ENCODE measurements at places on chromosomes 1 and 21.

GRCh38 chr1:198175423-198176170 lies 18.8 kb downstream of the NEK7 start:
- DNase-seq, result no peak

DNA sequence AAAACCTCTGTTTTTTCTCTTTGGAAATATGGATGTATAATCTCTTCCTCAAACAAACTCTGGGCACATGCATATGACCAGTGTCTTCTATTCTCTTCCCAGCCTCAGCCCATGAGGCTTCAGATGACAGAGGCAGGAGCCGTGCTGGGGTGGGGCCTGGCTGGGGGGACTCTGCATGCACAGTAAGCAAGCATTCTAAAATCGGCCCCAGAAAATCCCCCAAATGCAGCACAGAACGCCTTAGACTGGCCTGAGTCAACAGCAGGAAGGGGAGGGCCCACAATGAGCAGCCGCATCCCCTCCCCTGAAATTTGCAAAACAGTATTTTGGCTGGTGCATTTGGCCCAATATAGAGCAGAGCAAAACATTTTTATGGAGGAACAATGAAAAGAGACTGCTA lies 47.8 kb downstream of the ITPKB start:
- no peak for DNase-seq

- DNase-seq, result no peak
Measured at GRCh38 chr1:115428676-115429075, 90.6 kb upstream of the NGF start.

DNA sequence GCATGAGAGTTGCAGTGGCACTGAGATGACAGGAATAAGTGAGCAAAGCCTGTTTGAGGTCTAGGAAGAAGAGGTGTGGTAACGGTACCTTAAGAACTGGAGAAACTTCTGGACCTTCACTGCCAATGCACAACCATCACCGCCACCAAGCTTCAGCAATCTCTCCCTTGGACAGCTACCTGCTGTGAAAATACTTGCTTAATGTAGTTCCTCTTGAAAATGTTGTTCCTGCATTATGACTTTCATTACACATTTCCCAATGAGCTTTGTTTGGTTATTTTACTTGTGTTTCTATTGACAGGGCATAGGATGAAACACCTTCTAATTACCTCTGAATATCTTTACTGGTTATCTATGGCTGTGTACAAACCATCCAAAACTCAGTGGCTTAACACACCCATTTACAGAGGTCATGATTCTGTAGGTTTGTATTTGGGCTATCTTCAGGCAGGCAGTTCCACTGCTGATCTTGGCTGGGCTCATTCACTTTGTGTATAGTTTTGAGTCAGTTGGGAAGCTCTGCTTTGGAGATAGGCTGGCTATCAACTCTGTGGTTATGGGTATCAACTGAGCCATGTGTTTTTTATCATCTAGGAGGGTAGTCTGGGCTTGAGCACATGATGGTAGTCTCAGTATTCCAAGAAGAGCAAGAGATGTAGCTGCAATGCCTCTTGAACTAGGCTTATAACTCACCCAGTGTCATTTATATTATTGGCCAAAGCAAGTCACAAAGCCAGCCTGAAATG lies 149.4 kb downstream of the ELAVL4 start:
- no peak for DNase-seq

DNA sequence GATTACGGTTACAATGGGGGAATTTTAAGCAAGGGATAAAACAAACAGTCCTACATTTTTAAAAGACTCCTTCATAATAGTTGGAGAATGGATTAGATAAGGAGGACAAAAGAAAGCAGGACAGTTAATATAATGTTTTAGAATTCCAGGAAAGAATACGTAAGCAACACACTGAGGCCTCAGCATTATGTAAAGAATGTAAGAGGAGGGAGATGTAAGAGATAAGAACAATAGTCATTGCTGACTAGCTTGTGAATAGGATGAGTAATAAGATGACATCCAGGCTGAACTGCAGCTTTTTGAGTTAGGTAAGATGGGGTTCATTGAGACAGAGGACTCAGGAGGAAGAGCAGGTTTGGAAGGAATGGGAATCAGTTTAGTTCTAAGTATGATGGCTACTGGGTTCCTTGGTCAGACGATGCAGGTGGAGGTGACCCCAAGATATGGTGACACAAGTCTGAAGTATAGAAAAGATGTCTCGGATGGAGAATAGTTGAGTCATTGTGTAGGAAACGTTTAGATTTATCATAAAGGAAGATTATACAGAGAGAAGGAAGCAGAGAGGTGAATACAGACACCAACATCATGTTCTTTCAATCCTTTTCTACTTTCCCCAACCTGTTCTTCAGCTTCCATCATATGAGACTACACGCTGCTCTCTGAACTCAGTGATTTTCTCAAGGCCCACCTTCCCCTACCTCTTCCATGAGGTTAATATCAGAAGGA lies 372.8 kb downstream of the PTBP2 start:
- DNase-seq, result no peak

DNA sequence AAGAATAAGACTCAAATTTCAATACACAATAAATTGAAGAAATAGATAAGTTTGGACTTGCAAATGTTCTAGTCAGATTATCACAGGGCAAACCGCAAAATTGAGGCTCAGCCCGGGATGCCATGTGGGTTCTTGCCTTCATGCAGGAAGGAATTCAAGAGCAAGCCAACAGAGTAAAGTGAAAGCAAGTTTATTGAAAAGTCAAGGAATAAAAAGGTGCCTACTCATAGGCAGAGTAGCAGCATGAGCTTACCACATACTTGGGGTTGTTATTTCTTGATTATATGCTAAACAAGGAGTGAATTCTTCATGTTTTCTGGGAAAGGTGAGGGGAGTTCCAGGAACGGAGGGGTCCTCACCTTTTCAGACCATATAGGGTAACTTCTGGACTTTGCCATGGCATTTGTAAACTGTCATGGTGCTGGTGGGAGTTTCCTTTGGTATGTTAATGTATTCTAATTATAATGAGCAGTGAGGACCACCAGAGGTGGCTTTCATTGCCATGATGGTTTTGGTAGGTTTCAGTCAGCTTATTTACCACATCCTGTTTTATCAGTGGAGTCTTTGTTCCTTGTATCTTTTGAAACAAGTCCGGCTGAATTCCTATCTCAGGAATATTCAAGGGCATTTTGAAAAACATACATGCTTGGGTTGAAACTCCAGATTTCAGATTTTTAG lies 2.0 kb upstream of the OR2AK2 start:
- DNase-seq, result no peak

DNA sequence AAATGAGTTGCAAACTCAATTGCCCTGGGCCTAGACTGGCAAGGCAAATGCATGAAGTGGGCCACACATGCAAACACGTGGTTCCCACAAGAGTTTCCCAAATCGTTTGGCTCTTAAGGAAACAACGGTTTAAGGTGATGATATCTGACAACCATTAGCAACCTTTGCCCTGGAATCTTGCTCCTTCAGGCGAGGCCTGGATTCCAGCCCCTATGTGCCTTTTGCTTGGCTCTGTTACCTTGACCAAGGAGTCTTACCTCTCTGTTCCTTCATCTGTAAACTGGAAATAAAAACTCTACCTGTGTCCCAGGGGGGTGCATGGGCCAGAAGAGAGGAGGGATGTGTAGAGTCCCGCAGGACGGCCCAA lies 72.1 kb upstream of the CASZ1 start:
- DNase-seq, result no peak

DNA sequence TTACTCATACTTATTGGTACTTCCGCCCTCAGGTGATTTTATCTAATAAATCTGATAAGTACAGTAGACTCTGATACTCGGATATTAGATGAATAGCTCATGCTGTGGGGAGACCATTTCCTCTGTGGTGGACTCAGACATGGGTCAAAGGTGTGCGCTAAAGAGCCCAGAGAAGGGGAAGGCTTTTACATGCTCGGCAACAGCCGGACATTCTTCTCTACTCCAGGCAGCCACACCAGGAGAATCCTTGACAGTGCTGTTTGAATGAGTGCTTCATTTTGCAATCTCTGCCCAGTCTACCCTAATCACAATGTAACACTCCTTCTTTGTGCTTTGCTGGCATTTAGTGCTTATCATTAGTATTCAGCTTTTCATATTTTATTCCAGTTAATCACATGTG lies 322.2 kb upstream of the USP25 start:
- DNase-seq, result no peak

DNA sequence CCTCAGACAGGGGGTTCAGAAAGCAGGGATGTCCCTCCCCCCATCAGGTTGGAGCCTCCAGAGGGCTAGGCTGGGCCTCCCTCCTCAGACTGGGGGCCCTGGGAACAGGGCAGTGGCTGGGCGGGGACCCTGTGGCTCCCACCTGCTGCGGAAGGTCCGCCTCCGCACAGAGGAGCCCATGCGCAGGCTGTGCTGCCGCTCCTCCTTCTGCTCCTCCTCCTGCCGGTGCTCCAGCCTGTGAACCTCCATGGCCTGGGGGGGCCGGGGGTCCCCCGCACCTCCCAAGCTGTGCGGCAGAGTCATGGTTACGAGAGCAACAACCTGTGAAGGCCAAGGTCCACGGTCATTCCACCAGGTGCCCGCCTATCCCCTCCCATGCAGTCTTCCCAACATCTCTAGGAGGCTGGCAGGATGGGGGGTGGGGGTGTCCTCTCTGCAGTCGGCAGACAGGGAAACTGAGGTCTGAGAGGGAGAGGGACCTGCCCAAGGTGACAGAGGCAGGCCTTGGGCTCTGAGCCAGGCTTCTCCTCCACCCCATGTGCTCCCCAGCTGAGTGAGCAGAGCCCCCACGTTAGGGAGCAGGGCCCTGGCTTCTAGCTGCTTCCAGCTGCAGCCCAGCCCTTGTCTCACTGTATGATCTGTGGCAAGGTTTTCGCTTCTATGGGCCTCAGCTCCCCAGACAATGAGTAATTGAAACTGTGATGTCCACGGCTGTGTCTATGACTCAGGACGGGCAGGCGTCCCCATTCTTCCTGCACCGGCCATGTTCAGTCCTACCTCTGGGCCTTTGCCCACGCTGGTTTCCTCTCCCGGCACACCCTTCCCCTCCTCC lies 3.4 kb downstream of the MYOM3 start:
- no peak for DNase-seq

DNA sequence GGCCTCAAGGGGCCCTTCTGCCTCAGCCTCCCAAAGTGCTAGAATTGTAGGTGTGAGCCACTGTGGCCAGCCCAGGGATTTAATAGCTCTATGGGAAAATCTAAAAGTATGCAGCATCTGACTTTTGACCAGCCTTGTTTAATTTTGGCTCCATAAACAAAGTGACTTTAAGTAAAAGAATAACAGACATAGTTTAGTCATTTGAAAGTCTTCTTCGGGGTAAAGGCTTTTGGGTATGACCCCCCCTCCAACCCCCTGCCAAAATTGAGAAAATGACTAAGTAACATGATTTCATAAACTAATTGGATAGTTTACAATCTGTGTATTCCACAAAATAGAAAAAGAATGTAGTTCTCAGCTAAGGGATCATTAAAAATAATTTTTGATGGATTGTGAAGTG lies 17.0 kb downstream of the GPBP1L1 start:
- no peak for DNase-seq

Measured in GM12891 (cell line).